ENCODE measurements at places on chromosomes 1 and 21.

DNA sequence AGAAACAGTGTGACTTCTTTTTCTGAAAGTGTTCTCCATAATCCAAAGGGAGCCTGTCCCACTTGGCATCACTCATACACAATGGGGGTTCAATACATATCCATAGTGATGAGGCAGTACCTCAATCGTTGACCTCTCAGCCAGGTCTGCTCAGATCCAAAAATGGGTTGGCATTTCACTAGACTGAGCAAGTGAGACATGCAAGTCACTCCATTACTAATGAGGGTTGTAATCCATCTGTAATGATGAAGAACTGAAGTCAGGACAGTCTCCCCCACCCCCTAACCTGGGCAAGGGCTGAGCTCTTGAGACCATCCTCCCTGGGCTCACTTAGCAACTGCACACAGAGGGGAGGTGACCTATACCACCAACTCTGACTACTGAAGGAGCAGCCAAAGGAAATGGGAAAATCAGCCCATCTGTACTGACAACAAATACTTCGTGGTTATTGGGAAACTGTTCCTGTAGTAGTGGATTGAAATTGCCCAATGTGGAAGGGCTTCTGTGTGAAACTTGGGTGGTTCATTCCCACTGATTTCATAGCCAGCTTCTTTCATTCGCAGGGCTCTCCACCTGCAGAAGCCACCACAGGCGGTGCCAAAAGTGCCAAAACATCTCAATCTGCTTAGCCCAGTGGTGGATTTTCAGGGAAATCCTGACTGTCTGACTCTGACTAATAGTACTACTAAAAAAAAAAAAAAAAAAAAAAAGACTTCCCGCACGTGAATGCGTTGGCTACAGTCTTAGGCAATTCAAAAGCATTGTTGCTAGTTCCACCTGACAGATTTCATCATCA, 5.0 kb downstream of the NGF start:
- DNase-seq, result peak; percentile 68

DNA sequence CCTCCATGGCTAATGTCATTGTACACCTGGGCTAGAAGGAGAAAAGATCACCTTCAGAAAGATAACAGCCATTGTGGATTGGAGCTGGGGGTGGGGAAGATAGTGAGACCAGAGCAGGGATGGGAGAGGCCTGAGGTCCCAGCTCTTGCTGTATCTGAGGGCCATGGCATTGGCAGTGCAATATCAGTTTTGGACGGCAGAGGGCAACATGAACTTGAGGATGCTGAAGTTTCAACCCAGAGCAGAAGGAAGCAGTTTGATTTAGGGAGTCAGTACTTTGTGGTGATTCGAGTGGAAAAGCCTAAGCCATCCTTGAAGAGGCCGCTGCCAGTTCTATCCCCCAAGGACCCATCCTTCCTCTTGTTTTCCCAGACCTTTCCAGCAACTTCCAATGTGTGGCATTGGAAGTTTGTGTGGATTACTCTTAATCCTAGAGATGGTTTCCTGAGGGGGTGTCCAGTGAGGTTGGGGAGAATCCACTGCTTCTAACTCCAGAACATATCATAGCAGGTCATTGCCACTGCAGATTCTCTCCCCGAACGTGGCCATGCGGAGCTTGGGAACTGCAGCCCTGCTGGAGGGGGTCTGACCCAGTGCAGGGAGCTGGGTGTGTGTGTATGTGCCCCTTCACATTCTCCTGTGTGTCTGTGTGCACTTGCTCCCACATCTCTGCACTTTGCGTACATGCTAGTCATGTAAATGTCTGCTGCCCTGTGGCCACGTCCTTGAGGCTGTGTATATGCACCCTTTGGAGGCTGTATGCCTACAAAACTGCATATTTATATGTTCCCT, 24.1 kb downstream of the SLC26A9 start:
- no peak for DNase-seq

DNA sequence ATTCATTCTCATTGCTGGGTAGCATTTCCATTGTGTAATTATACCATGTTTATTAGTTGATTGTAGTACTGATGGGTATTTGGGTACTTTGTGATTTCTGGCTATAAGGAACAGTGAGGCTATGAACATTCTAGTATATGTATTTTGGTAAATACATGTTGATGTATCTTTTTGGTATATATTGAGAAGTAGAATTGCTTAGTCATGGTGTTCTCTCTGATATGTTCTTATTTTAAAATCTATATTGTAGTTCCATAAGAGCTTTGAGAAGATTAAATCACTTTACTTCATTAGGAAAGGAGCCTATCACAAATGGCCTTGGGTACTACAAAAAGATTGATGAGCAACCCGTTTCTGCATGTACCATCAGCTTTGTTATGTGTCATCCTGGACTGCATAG, 13.4 kb downstream of the MIXL1 start:
- no peak for DNase-seq

- no peak for DNase-seq
Observed at GRCh38 chr1:97050506-97050905, 328.9 kb downstream of the PTBP2 start.

DNA sequence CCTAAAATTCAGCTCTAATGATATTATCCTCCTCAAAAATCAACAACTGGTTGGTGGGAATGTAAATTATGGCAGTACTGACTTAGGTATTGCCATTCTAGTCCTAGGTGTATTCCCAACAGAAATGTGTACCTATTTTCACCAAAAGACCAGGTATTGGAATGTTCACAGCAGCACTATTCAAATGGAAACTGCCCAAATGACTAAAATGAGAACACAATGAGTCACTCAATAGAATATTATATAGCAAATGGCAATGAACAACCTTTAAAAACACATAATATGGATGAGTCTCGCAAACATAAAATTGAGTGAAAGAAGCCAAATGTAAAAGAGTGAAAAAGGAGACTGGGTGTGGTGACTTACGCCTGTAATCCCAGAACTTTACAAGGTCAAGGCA, 44.9 kb downstream of the GADD45A start:
- no peak for DNase-seq

DNA sequence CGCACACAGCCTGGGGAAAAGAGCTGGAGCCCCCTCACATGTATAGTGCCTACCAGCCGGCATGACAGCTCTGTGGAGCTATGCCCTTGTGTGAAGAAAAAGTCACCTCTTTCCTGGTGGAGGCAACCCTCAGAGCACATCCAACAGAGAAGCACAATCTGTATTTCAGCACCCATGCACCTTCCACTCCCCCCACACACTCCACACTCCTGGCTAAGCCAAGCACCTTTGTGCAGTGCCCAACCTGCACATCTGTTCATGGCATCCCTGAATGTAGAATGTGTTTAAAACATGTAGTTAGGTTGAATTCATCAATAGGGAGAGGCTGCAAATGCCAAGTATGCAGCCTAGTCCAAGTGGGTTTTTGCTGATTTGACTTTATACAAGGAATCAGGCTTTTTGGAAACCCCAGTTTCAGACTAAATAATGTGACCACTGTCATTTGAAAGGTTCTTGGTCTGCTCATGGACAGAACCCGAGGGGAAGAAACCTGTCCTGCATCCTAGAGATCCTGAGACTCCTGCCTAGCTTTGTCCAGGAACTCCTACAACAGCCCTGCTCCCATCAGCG, 197.1 kb downstream of the TOMM20 start:
- DNase-seq, result no peak

DNA sequence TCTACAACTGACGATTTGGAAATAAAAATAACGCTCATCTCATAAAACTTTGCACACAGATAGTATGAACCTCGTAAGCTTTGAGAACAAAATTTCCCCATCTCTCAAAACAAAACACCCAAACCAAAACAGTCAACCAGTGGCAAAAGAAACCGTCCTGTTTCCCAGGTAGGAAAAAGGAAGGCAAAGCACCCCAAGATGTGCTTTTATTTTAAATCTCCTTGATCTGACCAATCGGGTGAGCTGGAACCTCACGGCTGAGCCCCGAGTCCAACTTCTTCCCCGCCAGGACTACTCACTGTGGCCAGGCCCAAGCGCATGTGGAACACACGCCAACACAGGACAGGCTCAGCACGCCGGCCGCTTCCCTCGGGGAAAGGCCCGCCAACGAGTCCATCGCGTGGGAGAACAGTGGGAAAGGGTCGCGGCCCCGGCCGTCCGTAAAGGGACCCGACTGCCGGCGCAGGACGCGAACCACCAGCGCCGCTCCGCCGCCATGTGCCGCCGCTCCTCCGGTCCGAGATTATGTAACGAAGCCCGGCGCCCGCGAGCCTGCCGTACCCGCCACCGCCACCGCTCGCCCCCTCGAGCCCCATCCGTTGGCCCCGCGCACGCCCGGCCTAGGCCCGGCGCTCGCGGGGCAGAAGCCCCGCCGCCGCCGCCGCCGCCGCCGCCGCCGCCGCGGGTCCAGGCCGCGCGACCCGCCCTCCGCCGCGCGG, 759 bp downstream of the AHCTF1 start:
- no peak for DNase-seq

DNA sequence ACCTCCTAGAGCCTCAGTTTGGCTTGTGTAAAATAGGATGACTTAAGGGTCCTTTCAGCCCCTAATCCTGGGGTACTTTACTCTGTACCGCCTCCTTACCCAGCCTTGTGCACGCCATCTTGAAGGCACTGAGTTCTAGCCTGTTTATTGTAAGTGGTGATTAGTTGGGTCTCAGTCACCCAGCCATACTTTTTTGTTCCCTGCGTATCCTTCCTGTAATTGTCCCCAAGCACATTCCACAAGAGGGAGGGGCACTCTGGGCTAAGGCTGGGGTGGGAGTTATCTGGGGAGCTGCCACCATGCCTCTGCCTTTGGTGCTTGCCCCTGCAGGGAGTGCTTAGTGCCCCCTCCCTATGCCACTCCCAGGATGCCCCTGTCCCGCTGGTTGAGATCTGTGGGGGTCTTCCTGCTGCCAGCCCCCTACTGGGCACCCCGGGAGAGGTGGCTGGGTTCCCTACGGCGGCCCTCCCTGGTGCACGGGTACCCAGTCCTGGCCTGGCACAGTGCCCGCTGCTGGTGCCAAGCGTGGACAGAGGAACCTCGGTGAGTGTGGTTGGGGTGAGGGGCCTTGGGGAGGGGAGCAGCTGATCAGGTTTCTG, 856 bp downstream of the FDPS start:
- no peak for DNase-seq

DNA sequence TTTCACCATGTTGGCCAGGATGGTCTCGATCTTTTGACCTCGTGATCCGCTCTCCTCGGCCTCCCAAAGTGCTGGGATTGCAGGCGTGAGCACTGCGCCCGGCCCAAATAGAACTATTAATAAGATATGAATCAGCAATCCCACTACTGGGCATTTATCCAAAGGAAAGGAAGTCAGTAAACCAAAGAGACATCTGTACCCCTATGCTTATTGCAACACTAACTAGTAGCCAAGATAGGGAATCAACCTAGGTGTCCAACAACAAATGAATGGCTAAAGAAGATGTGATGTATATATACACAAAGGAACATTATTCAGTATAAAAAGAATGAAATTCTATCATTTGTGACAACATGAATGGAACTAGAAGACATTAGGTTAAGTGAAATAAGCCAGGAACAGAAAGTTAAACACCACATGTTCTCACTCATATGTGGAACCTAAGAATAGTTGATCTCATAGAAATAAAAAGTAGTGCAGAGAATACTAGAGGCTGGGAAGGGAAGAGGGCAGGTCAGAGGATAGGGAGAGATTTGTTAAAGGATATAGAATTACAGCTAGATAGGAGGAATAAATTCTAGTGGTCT, 48.8 kb downstream of the XPR1 start:
- no peak for DNase-seq

- DNase-seq, result no peak
Observed at GRCh38 chr1:204803607-204804006, 67.1 kb upstream of the NFASC start.

- DNase-seq, result no peak
Observed at GRCh38 chr1:10031461-10031860, 1.3 kb upstream of the UBE4B start.

- DNase-seq, result no peak
Observed at GRCh38 chr1:94819945-94820746, at the start of gene SLC44A3. Gene SLC44A3, plus strand, starts transcription at chr1:94820357. Its CDS starts 95 bp downstream, at chr1:94820452.

GRCh38 chr1:155136748-155137147, 1.1 kb downstream of the SLC50A1 start:
- DNase-seq, result no peak

DNA sequence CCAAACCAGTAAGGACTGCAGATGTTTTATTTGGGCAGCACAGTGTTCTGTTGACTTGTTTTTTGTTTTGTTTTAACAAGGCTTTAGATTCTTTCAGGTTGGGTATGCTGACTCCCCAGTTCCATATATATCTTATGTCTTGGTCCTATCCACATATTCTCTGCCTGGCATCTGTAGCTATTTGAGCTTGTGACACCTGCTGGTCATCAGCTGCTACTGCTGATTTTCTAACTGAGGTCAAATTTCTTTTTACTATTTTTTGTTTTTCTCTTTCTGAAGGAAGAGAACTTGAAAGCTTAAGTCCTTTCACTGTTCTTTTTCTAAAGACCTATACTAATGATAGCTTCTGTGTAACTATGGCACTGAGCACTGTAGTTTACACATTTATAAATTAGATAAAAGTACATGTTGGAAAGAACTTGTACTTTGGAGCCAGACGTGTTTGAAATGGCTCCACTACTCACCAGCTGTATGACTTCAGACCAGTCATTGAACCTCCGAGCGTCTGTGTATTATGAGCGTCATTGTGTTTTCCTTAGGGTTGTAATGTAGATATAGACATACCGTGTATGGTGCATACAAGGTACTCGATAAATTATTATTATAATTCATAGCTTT, 109.4 kb downstream of the NRDC start:
- DNase-seq, result no peak

- DNase-seq, result no peak
Observed at GRCh38 chr1:161907265-161907664, 116.4 kb downstream of the OLFML2B start.

- DNase-seq, result no peak
Observed at GRCh38 chr21:22900490-22900889, 1902.3 kb downstream of the NCAM2 start.

GRCh38 chr1:233114860-233115259, 164.4 kb downstream of the NTPCR start:
- DNase-seq, result no peak

DNA sequence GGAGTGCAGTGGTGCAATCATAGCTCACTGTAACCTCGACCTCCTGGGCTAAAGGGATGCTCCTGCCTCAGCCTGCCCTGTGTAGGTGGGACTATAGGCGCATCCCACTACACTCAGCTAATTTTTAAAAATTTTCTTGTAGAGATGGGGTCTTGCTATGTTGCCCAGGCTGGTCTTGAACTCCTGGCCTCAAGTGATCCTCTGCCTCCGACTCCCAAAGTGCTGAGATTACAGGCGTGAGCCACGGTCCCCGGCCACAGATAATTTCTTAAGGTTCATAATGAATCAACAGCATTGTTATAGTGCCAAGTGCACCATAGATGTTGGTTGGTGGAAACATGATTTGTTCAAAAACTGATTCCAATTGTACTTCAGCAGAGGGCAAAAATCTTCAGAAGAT, 42.2 kb upstream of the CNN3 start:
- DNase-seq, result no peak

GRCh38 chr21:25081096-25081495, 526.2 kb downstream of the MRPL39 start:
- no peak for DNase-seq

- DNase-seq, result no peak
Observed at GRCh38 chr1:198640174-198640573, 1.3 kb downstream of the PTPRC start.

- DNase-seq, result no peak
Observed at GRCh38 chr1:179788259-179788658, 45.2 kb downstream of the FAM163A start.

GRCh38 chr1:15757575-15758342, 836 bp upstream of the FBLIM1 start:
- DNase-seq, result no peak
